NCI-H446 treated with DMSO at 0.1 percent for 48 hours (cell line): ENCODE measurements at places on chromosomes 6 and 20.

DNA sequence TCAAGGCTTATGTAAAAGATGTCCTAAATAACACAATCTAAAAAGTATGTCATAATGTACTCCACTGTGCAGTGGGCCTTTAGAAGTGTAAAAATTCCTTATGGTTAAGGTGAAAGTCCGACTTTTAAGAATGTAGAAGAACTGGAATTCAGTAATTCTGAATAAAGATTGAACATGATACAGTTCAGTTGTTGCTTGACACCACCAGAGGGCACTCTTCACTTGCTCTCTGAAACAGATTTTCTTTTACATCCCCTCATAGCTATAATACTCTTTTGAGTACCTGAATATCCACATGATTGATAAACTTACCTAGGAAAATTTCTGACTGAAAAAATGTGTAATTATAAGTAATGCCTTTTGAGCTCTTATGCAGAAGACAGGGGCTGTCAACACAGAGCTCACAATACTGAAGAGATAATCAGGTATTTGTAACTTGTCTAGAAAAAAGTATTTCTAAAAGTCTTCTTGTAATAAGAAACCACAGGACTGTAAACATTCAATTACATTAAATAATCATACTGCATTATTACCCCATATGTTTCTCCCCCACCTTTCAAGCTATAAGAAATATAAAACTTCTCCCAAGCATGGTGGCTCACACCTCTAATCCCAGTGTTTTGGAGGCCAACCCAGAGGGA lies 92.1 kb downstream of the POPDC3 start:
- DNase-seq: peak; percentile 42

GRCh38 chr6:90167514-90168379 lies 128.9 kb downstream of the BACH2 start:
- no peak for DNase-seq

GRCh38 chr20:62393335-62393665 lies 6.4 kb downstream of the RPS21 start:
- DNase-seq: no peak

DNA sequence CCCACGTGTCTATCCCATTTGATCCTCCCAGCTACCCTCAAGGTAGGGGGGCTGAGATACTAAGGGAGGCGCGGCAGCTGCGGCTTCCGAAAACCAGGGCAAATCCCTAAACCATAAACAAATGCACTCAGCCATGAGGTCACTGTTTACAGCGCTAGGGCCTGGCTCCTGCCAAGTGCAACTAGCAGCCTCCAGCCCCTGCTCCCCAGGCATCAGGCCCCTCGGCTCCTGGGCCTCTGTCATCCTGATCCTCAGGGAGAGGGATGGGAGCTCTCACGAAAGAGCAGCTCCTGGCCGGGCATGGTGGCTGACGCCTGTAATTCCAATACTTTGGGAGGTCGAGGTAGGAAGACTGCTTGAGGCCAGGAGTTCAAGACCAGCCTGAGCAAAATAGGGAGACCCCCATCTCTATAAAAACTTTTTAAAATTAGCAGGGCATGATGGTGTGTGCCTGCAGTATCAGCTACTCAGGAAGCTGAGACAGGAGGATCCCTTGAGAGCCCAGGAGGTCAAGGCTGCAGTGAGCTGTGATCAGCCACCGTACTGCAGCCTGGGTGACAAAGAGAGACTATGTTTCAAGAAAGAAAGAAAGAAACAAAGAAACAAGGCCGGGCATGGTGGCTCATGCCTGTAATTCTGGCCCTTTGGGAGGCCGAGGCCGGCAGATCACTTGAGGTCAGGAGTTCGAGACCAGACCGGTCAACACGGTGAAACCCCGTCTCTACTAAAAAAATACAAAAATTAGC lies 42.5 kb upstream of the TLDC2 start:
- DNase-seq: peak; percentile 58

GRCh38 chr6:36742146-36742545 lies 44.5 kb downstream of the RAB44 start:
- DNase-seq: no peak

DNA sequence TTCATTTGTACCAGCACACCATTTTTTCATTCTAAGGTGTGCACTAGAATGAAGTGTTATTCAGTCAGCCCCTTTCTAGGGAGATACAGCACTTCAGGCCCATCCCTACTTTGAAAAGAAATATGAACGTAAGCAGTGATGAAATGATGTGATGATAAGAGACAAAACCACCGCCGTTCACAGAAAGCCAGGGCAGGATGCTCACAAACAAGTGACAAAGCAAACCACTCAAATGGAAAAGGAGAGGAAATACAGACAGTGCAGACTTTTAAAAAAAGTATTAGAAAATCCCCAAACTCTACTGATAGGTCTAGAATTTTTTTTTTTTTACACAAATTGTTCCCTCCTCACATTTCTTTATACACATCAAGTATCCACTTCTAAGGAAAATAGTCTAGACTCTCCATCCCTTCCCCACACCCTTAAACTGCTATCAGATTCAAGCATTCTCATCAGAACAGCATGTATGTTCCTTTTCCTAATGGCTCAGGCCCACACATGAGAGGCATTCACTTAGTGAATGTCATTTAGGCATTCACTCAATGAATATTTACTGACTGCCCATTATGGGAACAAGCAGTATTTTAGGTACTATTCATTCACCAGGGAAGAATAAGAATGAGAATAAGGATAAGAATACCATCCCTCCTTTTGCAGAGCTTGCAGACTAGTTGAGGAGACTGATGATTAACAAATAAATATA lies 243.5 kb downstream of the GMPR start:
- DNase-seq: no peak

DNA sequence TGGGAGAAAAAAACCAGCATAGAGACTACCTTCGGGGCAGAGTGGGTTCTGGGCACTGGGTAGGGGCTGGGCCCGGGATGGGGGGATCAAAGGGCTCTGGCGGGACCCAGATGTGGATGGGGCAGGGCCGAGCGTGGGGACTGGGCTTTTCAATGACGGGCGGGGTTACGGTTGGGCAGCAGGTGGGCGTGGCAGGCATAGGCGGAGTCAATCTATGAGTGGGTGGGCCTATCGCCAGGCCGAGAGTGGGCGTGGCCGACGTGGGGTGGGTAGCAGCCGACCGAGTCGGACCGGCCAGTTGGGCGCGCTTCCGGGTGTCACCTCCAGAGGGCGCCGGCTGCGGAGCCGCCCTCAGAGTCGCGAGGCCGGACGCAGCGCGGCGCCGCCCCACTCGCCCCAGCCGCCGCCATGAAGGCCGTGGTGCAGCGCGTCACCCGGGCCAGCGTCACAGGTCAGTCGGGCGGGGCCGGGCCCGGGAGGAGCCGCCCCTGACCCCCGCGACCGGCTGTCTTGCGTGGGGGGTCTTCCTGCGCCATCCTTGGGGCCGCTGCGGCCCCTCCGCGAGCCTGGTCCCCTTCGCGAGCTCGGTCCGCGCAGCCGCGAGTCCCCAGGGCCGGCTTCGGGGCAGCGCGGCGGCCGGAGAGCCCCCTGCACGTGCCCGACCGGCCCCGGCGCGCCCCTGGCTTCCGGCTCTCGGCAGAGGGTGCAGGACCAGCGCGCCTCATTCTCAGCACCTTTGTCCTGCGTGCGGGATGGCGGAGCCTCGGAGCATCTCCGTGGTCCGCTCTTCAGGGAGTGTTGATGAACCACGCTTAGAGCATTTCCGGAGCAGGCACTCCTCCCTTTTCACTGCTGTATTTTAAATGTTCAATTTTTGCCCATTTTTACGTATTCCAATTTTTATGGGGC lies at the start of gene DTD1:
DTD1 (plus strand) TSS at position 390 of the 909 bp plus-strand sequence; CDS start at position 409, 19 bp downstream.
- DNase-seq: peak; percentile 64

GRCh38 chr20:14657266-14658005 lies 320.0 kb upstream of the FLRT3 start:
- no peak for DNase-seq

DNA sequence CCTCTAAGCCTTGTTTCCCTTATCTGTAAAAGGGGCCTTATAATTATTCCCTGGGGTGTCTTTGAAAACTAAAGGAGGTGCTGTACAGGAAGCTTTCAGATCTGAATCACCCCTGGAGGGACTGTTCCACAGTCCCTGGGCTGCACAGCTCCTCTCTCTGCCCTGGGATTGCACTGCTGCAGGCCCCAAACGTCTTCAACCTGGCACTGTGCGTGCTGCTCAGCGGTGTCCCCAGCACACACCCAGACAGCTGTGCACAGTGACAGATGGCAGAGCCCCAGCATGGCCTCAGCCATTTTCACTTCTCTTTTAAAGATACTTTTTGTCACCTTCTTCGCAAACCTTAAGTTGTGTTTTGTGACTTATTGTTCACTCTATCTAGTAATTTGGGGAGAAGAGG lies 50.7 kb upstream of the INSM1 start:
- DNase-seq: peak; percentile 64

GRCh38 chr6:161417717-161418462 lies 144.0 kb upstream of the AGPAT4 start:
- peak; percentile 48 for DNase-seq

DNA sequence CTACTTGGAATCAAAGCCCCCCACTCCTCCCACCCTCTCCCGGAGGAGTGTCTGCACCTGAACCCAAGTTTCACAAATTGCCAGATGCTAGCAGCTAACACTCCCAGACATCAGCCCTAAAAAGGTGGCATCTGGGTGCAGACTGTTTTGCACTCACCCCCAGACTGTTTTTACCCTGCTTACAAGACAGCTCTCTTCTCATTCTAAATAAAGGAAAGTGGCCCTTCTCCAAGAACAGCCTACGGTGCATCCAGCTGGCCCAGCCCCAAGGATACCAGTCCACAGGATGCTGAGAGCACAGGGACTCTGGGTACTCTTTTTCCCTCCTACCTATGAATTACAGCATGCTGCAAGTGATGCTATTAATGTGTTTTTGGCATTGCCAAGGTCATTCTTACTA lies 842.0 kb upstream of the FLRT3 start:
- DNase-seq: peak; percentile 82

DNA sequence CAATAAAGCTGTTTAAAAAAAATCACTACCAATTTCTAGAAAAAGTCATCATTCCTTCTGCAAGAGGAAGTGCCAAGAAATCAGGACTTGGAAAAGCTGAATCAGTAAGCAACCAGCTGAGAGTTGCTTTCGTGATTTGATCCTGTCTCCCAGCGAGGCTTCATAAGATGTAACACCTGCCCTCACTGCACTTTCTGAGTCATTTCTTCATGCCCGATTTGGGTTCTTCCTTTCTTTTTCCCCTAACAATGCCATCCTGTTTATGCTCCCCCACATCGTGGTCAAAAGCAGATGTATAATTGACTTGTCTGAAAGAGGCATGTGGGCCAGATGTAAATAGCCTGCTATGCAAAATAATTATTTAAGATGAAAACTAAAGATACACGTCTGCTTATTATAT lies 52.1 kb downstream of the RIPOR2 start:
- DNase-seq: no peak

GRCh38 chr20:19628570-19629134 lies 129.4 kb upstream of the RIN2 start:
- peak; percentile 2 for DNase-seq

GRCh38 chr6:26087284-26088115 lies at the start of gene HFE:
HFE (plus strand) TSS chr6:26087429; CDS start chr6:26087441, 12 bp downstream.
- DNase-seq: no peak

DNA sequence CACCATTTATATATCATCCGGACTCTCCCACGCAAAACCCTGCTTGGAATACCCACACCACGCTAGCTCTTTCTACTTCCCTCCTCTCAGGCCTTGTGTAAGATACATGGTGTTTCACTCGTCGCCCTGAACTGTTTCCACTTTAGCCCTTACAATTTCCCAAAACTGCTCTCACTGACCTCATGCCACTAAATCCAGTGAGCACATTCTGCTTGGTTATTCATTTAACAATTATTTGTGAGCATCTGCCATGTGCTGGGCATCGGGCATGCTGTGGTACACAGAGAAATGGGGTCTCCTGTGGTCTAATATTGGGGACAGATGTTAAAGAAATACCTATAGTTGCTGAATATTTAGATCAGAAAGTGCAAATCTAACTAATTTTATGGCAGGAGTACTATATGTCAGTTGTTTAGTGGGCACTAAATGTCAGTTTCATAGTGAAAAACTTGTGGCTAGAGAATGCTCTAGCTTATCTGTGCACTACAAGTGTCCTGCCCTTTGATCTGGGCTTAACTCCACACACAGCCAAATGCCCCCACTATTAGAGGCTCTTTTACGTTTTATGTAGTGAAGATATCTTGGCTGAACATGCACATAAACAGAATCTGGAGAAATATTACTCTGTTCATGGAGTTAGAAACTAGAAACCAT lies 41.0 kb downstream of the PLEKHG1 start:
- DNase-seq: no peak

DNA sequence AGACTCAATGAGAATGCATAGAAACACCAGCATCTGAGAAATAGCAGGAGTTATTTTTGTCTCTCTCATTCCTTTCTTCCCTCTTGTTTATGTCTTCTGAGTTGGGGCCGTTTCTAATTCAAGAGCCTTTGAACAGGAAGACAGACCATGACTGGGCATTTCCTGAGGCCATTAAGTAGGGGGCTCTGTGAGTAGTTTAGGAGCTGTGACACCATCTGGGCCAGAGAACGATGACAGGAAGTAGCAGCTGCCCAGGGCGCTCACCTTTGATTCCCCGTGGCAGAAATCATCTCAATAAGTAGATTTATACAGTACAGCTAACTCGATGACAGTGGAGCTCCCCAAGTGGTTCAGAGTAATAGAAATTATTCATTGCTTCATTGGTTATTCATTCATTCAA lies 298.4 kb upstream of the PLN start:
- no peak for DNase-seq

DNA sequence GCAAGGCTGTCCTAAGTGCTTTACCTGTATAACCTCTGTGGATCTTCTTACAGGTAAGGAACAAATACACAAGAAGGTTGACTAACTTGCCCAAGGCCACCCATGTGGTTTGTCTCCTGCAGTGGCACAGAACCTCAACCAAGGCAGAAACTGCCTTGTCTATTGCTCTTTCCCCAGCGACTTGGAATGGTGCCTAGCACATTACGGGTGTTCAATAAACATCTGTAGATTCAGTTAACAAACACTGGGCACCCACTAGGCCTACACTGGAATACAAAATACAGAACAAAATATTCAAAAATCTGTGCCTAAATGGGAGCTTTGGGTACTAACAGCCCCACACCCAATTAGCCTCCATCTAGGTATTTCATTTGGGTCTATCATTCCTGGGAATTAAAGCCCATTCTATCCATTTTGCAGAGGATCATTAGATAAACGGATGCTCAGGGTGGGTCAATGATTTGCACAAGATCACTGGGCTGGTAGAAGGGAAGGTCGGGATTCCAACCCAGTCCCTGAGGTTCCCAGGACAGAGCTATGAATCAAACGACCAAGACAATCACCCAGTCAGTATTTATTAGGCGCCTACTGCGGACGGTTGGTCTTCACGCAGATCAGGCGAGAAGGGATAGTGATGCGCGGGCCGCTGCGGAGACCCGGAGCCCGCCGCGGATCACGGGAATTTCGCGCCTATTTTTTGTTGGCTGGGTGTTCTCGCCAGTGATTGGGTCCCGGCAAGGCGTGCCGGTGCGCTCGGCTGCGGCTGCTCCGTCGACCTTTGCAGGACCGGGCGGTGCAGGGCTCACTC lies at the start of gene STK35:
STK35 (plus strand) TSS at position 771 of the 808 bp plus-strand sequence. CDS start 55 bp downstream, outside the sequence.
- DNase-seq: peak; percentile 62

- DNase-seq: no peak
Observed at GRCh38 chr20:19322061-19322985, 109.9 kb downstream of the SLC24A3 start.
